ENCODE measurements at places on chromosomes 1 and 21.

DNA sequence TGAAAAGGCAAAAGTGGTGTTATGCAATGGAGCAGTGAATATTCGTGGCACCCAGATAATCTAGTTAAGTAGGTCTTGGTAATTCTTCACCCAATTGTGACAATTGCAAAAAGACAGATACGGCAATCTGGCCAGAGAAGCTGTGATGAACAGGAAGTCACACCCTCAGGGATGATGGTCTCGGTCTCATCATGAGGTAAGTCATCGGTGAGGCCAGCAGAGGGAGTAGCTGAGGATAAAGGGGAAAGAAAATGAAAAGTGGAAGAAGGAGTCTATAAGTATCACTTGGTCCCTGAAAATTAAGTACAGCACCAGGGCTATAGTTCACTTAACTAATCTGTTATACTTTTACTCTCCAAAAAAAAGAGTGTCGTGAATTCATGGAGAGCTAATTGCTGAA lies 258.8 kb upstream of the NCAM2 start:
- no peak for DNase-seq

DNA sequence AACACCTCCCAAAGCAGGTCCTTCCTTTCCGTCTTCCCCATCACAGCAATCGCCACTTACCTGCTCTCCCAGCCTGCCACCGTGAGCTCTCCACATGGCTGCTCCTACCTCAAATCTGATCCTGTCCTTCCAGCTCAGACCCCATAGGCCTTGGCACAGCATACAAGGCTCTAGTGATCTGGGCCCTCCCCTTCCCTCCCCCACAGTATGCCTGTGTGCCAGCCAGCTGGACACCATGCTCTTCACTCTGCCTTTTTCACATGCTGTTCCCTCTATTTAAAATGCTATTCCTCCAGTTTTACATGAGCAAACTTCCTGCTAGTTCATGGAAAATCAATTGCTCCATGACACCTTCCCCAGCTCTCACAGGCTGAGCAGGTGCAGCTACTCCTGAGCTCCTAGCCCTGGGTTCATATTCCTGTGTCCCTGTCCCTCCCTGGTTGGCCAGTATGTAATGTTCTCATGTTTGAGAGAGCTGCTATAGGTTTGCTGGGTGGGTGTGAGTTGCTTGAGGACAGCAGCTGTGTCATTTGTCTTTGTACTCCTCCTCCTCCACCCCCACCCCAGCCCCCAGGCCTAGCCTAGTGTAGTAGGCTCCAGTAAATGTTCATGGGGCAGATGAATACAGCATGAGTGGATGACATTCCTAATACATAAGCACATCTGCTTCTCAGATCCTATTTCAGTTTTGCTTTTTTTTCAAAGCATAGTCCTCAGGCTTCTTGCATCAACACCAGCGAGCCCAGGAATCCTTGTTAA lies 6.3 kb upstream of the TNNT2 start:
- peak; percentile 95 for DNase-seq

GRCh38 chr1:36781098-36781497 lies 253.2 kb downstream of the GRIK3 start:
- DNase-seq = no peak

- peak; percentile 63 for DNase-seq
Observed at GRCh38 chr1:25707280-25708016, 90.9 kb downstream of the MAN1C1 start.

GRCh38 chr1:6148497-6149241 lies 31.5 kb downstream of the CHD5 start:
- DNase-seq = peak; percentile 20

- DNase-seq = no peak
Observed at GRCh38 chr1:228336308-228337030, 70.2 kb downstream of the TRIM11 start.

DNA sequence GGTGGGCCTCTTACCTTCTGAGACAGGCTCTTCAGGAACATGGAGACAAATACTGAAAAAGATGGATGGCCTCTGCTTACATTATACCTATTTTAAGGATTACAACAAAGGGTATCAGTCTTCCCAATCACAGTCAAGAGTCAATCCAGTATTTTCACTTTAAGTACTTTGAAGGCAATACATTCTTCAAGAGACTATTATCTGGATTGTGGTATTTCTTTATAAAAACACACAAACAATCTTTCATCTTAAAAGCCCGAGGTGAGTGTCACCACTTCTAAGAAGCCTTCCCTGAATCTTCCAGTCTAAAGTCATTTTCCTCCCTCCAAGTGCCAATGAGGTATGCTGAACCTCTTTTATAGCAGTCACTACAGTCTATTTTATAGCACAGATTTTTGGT lies 45.3 kb downstream of the WASF2 start:
- DNase-seq = no peak

DNA sequence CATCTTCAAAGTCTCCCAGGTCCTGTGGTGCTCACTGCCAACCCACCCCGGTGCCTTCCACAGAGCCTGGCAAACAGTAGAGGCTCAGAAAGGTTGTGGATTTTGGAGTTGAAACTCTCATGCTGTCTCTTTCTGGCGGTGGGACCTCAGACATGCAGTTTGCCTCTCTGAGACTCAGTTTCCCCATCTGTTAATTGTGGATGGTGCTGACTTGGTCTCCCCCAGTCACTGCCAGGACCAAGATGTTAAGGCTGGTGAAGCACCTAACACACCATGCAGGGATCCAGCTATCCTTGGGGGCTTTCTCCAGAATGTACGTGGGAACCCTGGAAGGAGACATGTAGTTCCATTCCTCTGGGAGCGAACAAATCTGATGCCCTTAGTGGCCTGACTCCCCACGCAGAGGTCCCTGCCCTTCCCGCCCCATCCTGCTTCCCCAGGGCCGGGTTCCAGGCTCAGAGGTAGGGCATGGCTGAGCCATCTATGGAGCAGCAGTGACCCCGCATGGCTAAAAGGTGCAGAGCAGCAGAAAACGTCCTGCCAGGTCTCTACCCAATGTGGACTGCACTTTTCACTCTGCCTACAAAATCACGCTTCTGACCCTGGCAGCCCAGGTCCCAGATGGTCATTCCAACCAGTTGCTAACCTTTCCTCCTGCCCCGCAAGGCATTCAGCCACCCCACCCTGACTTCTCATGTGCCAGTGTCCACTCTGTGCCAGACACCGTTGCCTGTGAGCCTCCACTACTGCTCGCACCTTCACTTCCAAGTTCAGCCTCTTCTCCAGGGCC lies 9.2 kb upstream of the TTC22 start:
- peak; percentile 32 for DNase-seq

Data from fibroblast of skin of right quadriceps (primary cell).